Upper lobe of left lung (tissue), 6 donors: ENCODE measurements at places on chromosomes 6 and 20. TPM values are rescaled to one million over a fixed set of nuclear protein-coding genes. Genes with fewer than 3 reads are reported as not detected.

Gene BPIFB2
- not detected for total RNA-seq

Gene NDUFAF4
- 12.7 TPM for total RNA-seq

GRCh38 chr6:145643760-145644159 lies 91.6 kb downstream of the EPM2A start:
- no peak overlapping the region for H3K4me3 ChIP-seq
- no peaks in the 10 kb centered on the region for H3K36me3 ChIP-seq
- DNase-seq, result no peak
- H3K27ac ChIP-seq, result no peak overlapping the region
- H3K27me3 ChIP-seq, result no peaks in the 10 kb centered on the region
- H3K4me1 ChIP-seq, result no peaks in the 10 kb centered on the region

DNA sequence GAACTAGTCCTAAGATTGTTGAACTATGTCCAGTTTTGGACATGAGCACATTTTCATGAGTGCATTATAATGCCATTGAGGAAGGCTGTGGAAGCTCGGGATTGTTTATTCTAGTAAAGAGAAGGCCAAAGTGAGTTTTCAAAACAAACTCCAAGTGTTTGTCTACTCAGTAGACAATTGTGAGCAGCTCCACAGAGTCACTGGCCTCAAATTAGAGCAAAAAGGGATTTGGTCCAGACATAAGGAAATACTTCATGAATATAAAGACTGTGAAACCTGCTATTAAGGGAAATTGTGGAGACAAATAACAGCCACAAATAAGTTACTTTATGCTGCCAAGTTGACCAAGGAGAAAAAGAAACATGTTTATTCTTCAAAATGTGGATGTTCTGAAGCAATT lies 42.6 kb upstream of the PREP start:
- H3K27ac ChIP-seq, result no peak overlapping the region
- H3K4me3 ChIP-seq, result no peak overlapping the region
- H3K27me3 ChIP-seq, result no peaks in the 10 kb centered on the region
- DNase-seq, result no peak
- no peaks in the 10 kb centered on the region for H3K4me1 ChIP-seq

DNA sequence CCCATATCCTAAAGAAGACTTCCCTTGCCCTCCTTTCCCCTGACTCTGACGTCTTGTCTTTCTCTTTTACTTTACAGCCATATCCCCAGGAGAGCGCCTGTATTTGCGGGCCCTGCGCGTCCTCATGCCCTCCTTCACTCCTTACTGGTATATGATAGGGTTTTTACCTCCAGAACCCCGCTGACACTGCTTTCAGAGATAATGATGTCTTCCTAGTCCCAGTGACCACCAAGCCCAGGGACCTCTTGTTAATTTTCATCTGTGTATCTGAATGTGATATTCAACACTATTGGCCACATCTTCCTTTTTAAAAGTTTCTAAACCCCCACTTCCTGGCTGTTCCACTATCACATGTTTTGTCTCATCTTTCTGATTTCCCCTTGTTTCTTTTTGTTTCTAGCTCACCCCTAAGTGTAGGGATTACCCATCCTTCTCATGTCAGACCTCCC lies 102.0 kb downstream of the HIVEP1 start:
- peaks cover 10% of the 10 kb centered on the region for H3K36me3 ChIP-seq
- DNase-seq, result no peak
- no peak overlapping the region for H3K4me3 ChIP-seq
- H3K4me1 ChIP-seq, result no peaks in the 10 kb centered on the region
- H3K27me3 ChIP-seq, result no peaks in the 10 kb centered on the region
